SJCRH30 (cell line): ENCODE measurements at places on chromosomes 4 and X. TPM values are rescaled to one million over a fixed set of nuclear protein-coding genes. Genes with fewer than 3 reads are reported as not detected.

DNA sequence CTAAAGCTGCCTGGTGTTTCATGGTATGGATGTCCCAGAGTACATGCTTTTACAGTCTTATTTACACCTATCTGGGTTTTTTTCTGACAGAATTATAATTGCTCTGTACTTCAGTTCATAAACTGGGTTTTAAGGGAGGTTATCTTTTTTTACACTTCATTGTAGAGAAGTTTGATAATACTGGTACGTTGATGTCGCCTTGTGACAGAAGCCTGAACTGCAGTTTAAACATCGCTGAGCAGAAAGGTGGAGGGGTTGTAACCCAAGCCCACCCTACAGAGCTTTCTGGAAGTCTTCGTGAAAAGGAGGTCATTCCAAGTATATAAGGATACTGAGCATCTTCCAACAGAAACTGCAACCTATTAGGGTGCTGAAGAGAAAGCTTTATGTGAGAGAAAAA is 46.4 kb downstream of the BEX1 start:
- no peak overlapping the region for H3K4me3 ChIP-seq
- H3K36me3 ChIP-seq = no peaks in the 10 kb centered on the region
- H3K4me1 ChIP-seq = no peaks in the 10 kb centered on the region
- DNase-seq = no peak
- no peak overlapping the region for H3K27ac ChIP-seq
- no peaks in the 10 kb centered on the region for H3K27me3 ChIP-seq

GRCh38 chrX:107465932-107466620 is 16.6 kb downstream of the FRMPD3 start:
- H3K4me1 ChIP-seq = no peaks in the 10 kb centered on the region
- no peaks in the 10 kb centered on the region for H3K27me3 ChIP-seq
- no peaks in the 10 kb centered on the region for H3K36me3 ChIP-seq
- DNase-seq = no peak

- peaks cover 4% of the 10 kb centered on the region; the same call in 1 of the 2 replicates for H3K4me1 ChIP-seq
- no peak for DNase-seq
- H3K27me3 ChIP-seq = no peaks in the 10 kb centered on the region
- no peak overlapping the region for H3K27ac ChIP-seq
- H3K36me3 ChIP-seq = no peaks in the 10 kb centered on the region
Measured at GRCh38 chr4:111028795-111029194, 405.9 kb upstream of the PITX2 start.

DNA sequence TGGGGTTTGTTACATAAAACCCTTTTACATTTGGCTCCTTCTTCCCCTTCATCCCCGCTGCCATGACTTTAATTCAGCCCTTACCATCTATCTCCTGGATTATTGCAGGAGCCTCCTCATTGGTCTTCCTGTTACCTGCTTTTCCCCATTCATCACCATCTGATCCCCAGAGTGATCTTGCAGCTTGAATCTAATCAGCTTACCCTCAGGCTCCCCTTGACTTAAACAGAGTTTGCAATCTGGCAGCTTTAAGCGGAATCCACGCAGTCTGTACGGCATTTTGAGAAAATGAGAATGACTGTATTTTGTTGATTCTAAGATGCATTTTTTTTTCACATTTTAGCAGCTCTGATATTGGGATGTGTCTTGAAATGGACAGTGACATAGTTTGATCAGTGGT is 14.9 kb upstream of the PPEF1 start:
- no peaks in the 10 kb centered on the region for H3K36me3 ChIP-seq
- H3K4me1 ChIP-seq = no peaks in the 10 kb centered on the region
- no peaks in the 10 kb centered on the region for H3K27me3 ChIP-seq
- no peak overlapping the region for H3K27ac ChIP-seq

- no peak overlapping the region for H3K4me3 ChIP-seq
- H3K36me3 ChIP-seq = no peaks in the 10 kb centered on the region
- no peaks in the 10 kb centered on the region; the same call in 1 of the 2 replicates for H3K27me3 ChIP-seq
- DNase-seq = no peak
- no peak overlapping the region for H3K27ac ChIP-seq
Measured at GRCh38 chrX:15499976-15500375, 631 bp upstream of the BMX start.

GRCh38 chrX:46953137-46953527 is 40.9 kb downstream of the JADE3 start:
- H3K27ac ChIP-seq = no peak overlapping the region
- no peaks in the 10 kb centered on the region for H3K27me3 ChIP-seq
- no peaks in the 10 kb centered on the region for H3K4me1 ChIP-seq
- no peaks in the 10 kb centered on the region for H3K36me3 ChIP-seq
- no peak for DNase-seq
- no peak overlapping the region for H3K4me3 ChIP-seq

GRCh38 chrX:124462931-124463330 is 116.6 kb downstream of the SH2D1A start:
- no peak overlapping the region for H3K4me3 ChIP-seq
- DNase-seq = no peak
- no peaks in the 10 kb centered on the region for H3K36me3 ChIP-seq
- H3K27ac ChIP-seq = no peak overlapping the region

- H3K4me1 ChIP-seq = no peaks in the 10 kb centered on the region
- H3K27ac ChIP-seq = no peak overlapping the region
- no peaks in the 10 kb centered on the region for H3K36me3 ChIP-seq
- H3K27me3 ChIP-seq = no peaks in the 10 kb centered on the region
- DNase-seq = no peak
Measured at GRCh38 chrX:22462959-22463358, 190.2 kb downstream of the CBLL2 start.

The CYLC1 gene
- not detected in 2 replicates for total RNA-seq

The PNMA5 gene
- not detected in 2 replicates for total RNA-seq

The MAGEB1 gene
- 14.7 and 15.6 TPM in 2 replicates for total RNA-seq

The UNC5C gene
- total RNA-seq = not detected in 2 replicates

The NKAP gene
- 14.2 and 15.3 TPM in 2 replicates for total RNA-seq

The TKTL2 gene
- not detected in 2 replicates for total RNA-seq
